ENCODE measurements at places on chromosomes 12 and 14. TPM values are rescaled to one million over a fixed set of nuclear protein-coding genes. Genes with fewer than 3 reads are reported as not detected.

- DNase-seq, result peak; percentile 32
Observed at GRCh38 chr12:110741341-110742095, 1.2 kb downstream of the PPP1CC start.

DNA sequence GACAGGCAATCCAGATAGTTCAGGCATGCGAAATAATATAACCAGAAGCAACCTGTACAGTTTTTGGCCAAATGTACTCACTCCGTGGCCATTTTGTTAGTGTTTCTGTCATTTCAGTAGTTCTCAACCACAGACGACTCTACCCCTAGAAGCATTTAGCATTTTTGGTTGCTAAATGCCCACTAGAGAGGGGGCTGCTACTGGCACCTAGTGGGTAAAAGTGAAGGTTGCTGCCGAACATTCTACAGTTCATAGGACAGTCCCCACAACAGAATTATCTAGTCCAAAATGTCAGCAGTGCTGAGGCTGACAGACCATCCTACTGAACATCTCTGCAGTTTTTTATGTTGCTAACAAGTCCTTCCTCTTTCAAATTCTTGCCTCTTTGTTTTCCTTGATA lies 107.4 kb downstream of the TSHR start:
- peak; percentile 64 for DNase-seq

- no peak for DNase-seq
Observed at GRCh38 chr12:117774941-117775775, 193.6 kb downstream of the KSR2 start.

DNA sequence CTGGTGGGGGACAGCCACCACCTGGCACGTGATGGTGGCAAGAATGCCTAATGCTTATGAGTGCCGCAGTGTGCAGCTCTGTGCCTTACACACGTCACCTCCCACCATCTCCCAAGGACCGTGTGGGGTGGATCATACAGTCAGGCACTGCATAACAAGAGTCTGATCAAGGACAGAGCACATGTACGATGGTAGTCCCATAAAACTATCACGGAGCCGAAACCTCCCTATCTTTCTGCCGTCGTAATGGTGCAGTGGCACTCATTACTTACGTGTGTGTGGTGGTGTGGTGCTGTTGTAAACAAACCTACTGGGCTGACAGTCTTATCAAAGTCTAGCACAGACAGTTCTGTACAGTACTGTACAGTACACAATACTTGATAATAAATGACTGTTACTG lies 89.3 kb downstream of the CACNA1C start:
- no peak for DNase-seq

DNA sequence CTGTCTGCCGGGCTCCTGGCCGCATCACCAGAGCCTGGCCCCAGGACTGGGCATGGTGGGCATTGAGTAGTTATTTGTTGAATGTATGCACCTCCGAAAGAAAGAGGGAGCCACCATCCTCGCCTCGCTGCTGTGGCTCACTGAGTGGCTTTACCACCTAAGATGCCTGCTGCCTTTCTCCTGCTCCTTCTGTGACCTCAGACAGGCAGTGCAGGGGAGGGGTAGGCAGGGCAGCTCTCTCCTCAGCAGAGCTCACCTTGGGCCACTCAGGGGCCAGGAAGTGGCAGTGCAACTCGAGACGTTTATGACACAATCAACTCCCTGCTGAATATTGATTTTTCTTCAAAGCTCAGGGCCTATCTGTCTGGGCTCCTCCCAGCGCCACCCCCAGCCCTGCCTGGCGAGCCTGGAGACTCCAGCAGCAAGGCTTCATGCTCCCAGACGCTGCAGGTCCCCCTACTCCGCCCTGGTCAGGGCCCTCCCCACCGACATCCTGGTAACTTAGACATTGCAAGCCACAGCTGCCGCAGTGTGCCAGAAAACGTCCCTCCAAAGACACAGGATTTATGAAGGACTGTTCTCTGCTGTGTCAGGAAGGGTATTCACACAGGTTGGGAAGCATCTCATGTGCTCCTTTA lies 84.3 kb upstream of the DIO3 start:
- DNase-seq, result no peak

- DNase-seq, result no peak
Observed at GRCh38 chr12:37565112-37565511, 751.5 kb upstream of the ALG10B start.

- no peak for DNase-seq
Observed at GRCh38 chr14:94619297-94619696, 7.1 kb downstream of the SERPINA3 start.

The PIGH gene
- 14.0 TPM for total RNA-seq

The PRICKLE1 gene
- 0.81 TPM for total RNA-seq

The LRRC10 gene
- total RNA-seq, result not detected

The SMIM41 gene
- total RNA-seq, result under 0.01 TPM

The RTL1 gene
- total RNA-seq, result not detected

The KRT82 gene
- total RNA-seq, result not detected

The RFLNA gene
- total RNA-seq, result 0.27 TPM

The CD27 gene
- 1.1 TPM for total RNA-seq

Measured in hematopoietic multipotent progenitor cell (in vitro differentiated cells).